Urinary bladder (tissue), 4 donors: ENCODE measurements at places on chromosomes 11 and 22. TPM values are rescaled to one million over a fixed set of nuclear protein-coding genes. Genes with fewer than 3 reads are reported as not detected.

Gene KCNQ1
- 6.3 TPM for total RNA-seq

Gene VSIG2
- total RNA-seq = 27.5 TPM

Gene PANX2
- 0.63 TPM for total RNA-seq

Gene BANF1
- total RNA-seq = 8.6 TPM

Gene SIAE
- total RNA-seq = 7.8 TPM

Gene SLCO2B1
- total RNA-seq = 11.7 TPM

Gene SLC37A4
- 5.2 TPM for total RNA-seq

Gene PYGM
- 15.1 TPM for total RNA-seq

DNA sequence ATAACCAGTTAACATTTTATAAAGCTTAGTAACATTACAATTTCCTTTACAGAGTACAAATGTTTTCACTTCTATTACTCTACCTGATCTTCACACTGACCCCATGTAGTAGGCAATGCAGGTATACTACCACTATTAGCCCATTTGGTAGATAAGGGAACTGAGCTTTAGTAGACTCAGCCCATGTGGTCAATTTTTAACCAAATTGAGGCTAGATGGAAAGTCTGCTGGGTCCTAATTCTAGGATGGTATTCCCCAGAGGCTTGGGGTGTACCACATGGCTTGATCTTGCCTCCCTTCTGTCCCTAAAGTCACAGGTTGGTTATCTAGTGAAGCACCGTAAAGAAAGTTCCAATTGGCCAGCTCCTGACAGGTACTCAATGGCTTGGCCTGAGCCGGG is 48.2 kb downstream of the NRXN2 start:
- no peak for DNase-seq

DNA sequence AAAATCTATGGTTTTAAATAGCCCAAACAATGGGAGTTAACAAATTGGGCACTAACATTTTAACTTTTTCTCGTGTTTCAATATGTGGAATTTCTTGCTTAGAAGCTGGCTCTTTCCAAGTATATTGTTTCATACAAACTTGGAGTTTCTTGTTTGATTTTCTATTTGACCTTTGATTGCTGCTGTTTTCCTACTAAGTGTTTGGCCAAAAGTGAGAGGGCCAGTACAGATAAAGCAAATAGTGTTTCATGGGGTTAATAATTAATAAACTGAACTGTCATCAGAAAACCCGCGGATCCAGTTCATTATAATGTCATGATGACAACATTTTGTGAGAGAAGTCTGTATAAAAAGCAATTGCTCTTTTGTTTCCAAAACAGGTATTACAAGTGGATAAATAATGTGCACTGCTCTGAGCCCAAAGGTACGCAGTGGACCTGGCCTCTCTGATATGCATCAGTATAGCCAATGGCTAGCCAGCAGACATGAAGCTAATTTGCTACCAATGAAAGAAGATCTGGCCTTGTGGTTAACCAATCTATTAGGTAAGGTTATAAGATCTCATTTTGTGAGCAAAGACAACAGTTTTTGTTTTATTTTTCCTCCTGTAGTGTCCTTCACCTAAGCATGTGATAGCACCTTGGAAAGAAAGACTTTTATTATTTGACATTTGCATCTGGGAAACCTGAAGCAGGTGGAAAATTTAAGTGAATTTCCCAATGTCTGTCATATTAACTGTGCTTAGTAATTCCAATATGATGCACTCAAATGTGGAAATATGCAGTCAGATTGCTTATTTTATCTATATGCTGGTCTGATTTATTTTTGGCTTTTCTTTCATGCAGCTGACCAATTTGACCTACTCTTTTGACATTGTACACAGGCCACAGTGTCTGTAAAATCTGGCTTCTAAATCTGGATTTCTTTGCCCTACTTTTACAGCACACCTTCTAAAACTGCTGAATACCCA is 8.3 kb downstream of the GAS2 start:
- no peak for DNase-seq

- no peak for DNase-seq
Observed at GRCh38 chr22:45462034-45462655, 40.5 kb upstream of the FBLN1 start.

DNA sequence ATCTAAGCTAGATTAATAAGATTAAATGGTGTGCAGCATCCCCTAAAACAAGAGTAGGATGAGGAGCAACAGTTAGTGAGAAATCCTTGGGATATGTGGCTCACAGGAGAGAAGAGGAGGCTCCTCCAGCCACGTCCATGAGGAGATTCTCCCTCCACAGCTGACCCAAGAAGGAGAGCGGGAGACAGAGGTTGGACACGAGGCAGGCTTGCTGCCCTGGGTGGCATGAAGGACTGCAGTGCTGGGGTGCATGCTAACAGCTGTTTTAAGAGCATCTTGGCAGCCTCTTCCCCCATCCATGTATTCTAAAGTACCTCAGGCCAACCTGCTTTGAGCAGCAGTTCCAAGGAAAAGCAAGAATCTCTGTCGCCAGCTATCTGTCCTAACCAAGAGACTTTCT is 284.4 kb upstream of the B3GAT1 start:
- DNase-seq = no peak

DNA sequence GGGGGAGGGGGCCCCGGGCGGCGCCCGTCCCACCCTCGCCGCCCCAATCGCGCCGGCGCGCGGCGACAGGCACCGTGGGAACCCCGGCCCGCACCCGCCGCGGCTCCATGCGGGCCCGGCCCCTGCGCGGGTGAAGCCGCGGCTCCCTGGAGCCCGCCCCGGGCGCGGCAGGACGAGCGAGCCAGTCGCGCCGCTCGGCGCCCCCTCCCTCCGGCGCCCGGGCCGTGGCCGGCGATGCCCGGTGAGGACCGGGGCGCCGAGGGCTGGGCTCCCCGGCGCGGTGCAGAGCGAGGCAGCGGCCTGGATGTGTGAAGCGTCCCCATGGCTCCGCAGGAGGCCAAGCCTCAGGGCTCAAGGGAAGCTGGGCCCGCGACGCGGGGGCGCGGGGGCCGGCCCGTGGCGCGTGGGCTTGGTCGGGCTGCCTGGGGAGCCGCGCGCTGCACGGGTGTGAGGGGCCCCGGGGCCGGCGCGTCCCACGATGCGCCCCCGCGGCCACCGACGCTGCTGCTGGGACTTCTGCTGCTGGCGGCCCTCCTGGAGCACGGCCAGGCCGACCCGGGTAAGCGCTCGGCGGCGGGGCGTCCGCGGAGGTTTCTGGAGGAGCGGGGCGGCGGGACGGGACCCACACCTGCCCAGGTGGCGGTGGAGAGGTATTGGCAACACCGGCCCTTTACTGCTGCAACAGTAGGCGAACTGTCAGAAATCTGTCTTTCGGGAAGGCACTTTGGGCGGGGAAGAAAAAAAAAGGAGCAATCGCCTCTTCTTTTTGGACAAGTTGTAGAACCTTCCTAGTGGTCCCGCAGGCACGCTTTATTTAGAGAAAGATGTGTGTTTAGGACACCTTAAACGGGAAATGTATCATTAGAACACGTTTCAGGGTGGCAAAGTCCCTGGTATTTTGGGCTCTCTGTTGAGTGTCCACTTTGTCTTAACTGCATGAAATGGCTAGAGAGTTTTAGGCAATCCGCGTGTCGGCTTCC is 119.4 kb downstream of the HIPK3 start:
- DNase-seq = no peak

- DNase-seq = no peak
Observed at GRCh38 chr22:22156716-22157347, 87.8 kb upstream of the VPREB1 start.

DNA sequence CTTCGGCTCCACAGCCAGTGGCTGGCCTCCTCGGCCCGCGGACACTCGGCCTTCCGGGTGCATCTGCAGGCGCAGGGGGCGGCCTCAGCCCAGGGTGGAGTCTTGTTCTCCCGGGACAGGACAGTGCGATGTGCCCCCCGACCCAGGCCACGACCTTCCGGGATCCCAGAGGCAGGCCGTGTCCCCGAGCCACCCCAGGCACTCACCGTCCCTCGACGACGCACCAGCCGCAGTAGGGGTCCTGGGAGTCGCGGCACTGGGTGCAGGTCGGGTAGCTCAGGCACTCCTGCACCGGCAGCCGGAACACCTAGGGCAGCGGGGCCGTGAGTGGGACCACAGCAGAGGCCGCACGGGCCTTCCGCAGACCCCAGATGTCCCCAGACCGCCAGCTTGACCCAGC is 17.6 kb upstream of the MAPK11 start:
- DNase-seq = no peak

- DNase-seq = no peak
Observed at GRCh38 chr11:130452176-130452575, 3.7 kb downstream of the ADAMTS15 start.

DNA sequence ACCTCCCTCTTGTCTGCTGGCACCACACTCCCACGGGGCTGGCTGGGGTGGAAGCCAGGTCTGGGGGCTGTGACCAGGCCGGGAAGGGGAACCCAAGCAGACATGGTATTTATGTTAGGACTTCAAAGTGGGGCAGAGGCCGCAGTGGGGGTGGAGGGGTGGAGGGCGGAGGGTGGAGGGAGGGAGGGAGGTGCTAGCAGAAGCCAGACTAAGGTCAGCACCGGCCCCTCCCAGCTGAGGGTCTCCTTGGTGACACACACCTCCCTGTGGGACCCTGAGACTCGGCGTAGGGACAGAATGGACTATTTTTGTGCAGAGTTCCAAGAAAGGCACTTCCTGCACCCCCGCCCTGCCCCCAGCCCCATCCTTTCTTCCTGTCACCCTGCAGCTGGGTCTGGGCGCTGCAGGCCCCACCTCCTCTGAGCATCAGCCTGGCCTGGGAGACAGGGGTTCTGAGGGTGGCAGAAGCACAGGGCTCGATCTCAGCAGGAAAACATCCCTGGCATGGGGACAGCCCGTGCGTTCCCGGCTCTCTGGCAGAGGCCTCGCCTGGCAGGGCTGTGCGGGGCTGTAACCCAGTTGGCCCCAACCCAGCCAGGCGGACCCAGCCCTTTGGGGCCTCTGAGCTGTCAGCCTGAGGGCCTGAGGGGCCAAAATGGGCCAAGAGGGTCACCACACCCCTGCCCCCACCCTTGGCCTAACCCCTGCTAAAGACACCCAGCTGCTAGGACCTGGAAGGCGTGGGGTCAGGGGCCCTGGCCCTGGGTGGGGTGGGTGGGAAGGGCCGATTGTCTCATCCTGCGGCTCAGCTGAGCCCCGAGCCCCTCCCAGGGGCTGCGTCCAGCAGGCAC is 9.6 kb upstream of the CD248 start:
- no peak for DNase-seq

DNA sequence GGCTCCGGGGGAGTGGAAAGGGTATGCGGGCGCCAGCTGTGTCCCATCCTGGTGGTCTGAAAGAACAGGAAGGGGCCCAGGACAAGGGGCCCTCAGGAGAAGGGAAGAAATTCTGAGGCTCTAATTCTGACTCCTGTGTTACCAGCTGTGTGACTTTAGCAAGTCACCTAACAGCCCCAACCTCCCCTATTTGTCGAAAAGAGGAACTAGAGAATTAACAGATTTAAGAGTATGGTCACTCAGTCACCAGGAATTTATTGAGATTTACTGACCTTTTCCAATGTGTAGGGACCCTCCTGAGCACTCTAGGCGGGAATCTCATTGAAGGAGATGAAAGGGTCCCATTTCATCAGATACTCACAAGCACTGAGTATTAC is 14.6 kb downstream of the RPS6KA4 start:
- DNase-seq = no peak

- no peak for DNase-seq
Observed at GRCh38 chr11:17277024-17277584, 565 bp downstream of the NUCB2 start.

- DNase-seq = no peak
Observed at GRCh38 chr11:134364261-134364660, 32.5 kb downstream of the GLB1L2 start.

- no peak for DNase-seq
Observed at GRCh38 chr22:49302530-49302929, 525.1 kb downstream of the BRD1 start.

- DNase-seq = no peak
Observed at GRCh38 chr11:45918962-45919675, 1.4 kb upstream of the PEX16 start.

- no peak for DNase-seq
Observed at GRCh38 chr11:119750056-119750455, 21.1 kb upstream of the NECTIN1 start.
